CD8-positive, alpha-beta memory T cell (primary cell): ENCODE measurements at places on chromosomes 11 and 22.

DNA sequence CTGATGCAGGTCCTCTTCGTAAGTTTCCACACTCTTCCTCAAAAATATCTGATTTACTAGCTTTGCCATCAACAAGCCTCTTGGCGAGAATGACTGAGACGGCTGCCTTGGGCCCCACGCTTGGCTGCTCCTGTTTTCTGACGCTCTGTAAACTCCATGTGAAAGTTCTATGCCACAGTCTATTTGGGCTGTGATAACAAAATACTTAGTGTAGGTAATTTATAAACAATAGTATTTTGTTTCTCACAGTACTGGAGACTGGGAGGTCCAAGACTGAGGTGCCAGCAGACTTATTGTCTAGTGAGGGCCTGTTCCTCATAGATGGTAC is 123.2 kb upstream of the SORL1-AS1 start:
- no peak for DNase-seq

- DNase-seq, result peak; percentile 95
Measured at GRCh38 chr22:41543854-41544670, at the start of gene POLR3H. Gene POLR3H, minus strand, starts transcription at chr22:41544470. Its CDS starts 369 bp downstream, at chr22:41544101.

DNA sequence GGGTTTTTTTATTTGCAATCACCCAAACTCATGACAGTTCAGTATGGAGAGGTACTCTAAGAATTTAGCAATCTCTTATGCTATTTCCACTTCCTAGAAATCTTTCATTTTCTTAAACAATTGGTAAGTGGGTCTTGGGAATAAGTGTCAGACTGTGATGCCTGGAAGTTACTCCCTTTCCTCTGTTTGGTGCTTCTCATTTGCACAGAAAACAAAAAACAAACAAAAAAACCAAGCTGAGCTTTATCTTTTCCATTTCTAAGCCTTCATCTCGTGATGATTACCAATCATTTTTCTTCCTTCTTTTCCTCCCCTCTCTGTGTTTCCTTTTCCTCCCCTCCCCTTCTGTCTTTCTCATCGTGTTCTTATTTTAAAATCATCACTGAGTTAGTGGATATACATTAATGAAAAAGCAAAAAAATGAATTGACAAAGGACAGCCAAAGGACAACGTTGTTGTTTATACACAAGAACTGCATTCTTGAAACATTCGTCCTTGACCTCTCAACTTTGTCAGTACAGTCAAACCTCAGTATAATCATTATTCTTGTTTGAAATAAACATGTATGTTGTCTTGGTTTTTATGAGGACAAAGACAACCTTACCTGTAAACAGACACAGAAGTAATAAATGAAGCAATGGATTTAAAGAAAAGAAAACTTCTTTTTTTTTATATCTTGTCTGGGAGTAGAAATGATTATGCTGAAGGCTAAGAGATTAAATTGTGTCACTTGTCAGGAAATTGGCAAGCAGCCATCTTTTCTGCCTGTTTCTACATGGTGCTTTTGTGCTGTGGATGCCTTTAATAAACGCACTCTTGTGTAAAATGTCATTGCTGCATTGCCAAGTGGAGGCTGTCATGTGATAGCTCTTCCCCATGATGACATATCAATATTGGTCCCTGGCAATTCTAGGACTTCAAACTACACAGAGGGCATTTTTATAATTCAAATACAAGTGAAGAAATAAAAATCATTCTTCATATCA is 803.2 kb upstream of the CCDC90B start:
- no peak for DNase-seq

- no peak for DNase-seq
Measured at GRCh38 chr22:50705219-50705691, 32.6 kb downstream of the SHANK3 start.

GRCh38 chr22:49079027-49079725 is 748.5 kb downstream of the BRD1 start:
- DNase-seq, result peak; percentile 38

DNA sequence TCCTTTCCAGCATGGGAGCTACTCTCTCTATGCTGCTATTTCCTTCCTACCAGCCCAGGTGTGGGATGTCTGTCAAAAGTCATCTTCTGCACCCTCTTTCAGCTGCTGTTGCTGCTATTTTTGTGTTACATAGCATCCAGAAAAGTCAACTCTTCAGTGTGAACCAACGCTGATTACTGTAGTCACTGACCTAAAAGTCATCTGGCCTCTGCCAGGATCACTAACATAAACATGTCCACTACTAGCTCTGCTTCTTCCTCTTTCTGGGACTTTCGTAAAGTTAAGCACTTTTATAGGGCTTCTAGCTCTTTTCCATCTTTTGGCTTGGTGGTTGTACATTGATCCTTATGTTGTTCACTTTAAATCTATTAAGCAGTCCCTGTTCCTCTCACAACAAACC is 90.2 kb upstream of the CARD18 start:
- DNase-seq, result no peak

DNA sequence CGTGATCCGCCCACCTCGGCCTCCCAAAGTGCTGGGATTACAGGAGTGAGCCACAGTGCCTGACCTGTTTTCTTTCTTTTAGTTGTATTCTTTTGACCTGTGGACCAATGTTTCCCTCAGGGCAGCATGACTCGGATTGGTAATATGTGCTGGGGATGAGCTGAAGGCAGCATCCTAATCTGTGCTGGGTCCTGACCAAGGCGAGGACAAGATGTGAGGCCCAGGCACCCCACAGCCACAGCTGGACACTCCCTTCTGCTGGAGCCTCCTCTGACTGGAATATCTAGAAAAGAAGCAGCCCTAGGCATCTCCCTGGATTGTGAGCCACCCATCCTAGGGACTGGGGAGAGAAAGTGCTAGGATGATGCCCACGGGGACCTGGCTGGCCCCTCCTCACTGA is 105.4 kb downstream of the PDE2A start:
- DNase-seq, result no peak

GRCh38 chr11:1112351-1113191 is 37.9 kb downstream of the MUC2 start:
- DNase-seq, result no peak

GRCh38 chr11:30911247-30911646 is 325.1 kb upstream of the MPPED2 start:
- DNase-seq, result no peak

DNA sequence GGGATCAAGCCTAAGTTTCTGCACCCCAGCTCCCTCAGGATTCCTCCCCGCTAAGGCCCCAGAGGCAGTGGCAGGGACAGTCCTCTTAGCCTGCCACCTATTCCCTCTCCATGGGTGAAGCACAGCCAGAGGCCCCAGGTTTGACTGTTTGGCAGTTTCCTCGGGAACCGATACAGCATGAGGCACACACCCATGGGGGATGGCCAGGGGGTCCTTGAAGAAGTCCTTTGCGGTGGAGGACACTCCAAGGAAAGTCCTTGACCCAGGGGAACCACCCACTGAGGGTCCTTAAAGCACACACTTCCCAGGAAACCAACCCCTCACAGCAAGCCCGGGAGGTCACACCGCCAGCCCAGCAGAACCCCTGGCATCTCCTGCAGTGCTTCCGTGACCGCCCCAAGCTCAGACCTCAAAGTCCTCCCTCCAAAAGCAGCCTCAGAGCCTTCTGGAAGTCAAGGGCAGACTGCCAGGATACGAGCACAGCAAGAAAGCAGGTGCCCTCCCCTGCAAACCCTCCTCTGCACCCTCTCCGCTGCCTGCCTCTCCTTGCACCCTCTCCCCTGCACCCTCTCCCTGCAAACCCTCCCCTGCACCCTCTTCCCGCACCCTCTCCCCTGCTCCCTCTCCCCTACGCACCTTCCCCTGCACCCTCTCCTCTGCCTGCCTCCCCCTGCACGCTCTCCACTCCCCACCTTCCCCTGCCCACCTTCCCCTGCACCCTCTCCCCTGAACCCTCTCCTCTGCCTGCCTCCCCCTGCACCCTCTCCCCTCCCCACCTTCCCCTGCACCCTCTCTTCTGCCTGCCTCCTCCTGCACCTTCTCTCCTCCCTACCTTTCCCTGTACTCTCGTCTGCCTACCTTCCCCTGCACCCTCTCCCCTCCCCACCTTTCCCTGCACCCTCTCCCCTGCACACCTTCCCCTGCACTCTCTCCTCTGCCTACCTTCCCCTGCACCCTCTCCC is 1.4 kb downstream of the SIGIRR start:
- DNase-seq, result no peak

DNA sequence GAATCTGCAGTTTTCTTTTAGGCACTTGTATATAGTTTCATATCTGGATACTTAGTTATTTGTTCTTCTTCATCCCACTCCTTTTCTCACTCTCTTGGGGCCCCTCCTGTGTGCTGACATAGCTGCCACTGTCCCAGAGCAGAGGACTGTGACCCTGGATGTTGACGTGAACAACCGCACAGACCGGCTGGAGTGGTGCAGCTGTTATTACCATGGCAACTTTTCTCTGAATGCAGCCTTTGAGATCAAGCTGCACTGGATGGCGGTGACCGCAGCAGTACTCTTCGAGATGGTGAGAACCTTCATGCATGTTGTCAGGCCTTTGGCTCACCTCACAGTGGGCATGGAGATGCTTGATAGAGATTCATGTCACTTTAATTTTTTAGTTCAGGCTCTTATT is 50.9 kb upstream of the YWHAH start:
- DNase-seq, result no peak
